ENCODE measurements at places on chromosomes 13 and 19.
A peak's percentile ranks its signal among the peaks of the same experiment; 100 is the strongest.

DNA sequence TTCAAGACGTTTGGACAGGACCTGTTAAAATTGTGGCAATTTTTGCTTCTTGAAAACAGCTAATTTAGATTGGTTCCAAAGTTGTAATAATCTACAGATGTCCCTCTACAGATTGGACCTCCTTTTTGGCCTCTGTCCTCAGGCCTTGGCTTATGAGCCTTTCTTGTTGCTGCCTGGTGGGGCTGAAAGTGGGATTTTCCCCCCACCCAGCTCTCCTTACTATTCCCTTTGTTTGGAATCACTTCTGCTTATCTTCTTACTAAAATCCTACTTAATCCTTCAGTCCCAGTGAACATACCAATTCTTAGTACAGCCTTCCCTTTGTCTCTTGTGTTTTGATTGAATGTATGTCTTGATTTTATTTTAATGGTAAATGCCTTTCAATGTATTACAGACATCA, 63.5 kb upstream of the TEX29 start:
- no peak for DNase-seq

DNA sequence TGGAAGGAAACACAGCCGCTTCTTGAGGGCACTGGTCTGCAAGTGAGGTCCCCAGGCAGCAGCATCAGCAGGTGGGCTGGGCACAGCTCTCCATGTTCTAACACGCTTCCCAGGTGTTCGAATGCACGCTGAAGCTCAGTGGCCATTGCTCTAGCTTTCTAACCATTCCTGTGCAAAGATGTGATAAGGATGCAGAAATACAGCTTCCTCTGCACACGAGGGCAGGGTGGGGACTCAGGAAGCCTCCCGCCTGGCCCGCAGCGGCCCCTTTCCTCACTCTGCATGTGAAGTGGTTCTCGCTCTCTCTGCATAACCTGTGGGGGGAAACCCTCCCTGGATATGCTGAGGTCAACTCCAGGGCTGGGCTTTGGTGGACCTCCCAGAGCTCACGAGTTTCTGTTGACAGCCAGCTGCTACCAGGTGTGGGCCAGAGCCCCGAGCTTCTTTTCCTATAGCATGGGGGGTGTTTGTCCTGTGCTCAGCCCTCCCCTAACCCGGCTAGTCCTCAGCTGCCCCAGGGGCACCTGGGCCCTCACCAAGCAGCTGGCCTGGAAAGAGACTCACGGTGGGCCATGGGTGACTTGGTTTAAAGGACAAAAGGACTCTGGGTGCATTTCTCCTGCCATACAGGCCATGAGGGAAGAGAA, 168.2 kb downstream of the TEX29 start:
- no peak for DNase-seq

DNA sequence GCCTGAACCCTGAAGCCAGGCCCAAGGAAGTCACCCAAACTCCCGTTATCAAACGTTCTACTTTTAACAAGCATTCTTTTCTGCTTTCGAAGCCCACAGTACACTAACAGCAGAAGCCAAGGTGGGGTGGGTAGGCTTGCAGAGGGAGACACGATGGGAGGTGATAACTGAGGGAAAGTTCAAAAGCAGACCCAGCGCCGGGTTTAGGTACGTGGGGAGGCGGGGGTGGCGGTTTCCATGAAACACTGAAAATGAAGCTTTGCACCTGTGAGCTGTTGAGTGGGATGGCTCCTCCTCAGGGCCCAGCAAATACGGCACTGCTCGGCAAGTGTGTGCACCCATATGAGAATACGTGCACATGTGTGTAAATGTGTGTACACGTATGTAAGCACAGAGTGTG, 49.8 kb downstream of the KLF2 start:
- no peak for DNase-seq

GRCh38 chr19:6287269-6287885, 7.6 kb upstream of the MLLT1 start:
- no peak for DNase-seq

DNA sequence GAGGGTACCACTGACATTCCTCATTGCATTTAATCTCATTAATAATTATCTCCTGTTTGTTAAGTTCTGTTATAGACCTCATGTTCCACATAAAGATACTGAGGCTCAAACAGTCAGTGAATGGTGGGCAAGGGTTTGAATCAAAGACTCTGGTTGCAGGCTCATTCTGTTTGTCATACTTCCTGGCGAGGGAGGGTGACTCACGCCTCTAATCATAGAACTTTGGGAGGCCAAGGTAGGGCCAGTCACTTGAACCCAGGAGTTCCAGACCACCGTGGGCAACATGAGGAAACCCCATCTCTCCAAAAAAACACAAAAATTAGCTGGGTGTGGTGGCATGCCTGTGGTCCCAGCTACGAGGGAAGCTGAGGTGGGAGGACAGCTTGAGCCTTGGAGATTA, 220.7 kb upstream of the MIR17HG start:
- no peak for DNase-seq

GRCh38 chr13:29008296-29008695, 188.2 kb downstream of the MTUS2 start:
- no peak for DNase-seq

DNA sequence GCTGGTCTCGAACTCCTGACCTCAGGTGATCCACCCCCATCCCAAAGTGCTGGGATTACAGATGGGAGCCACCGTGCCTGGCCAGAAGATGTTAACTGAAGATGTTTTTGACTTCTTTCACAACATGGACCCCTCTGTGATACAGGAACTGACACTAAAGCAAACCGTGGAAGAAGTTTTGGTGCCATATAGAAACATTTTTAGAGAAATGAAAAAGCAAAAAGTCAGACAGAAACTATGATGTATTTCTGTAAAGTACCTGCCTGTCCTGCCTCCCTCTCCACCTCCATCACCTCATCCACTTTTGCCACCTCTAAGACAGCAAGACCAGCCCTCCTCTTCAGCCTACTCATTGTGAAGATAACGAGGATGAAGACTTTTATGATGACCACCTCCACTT, 11.3 kb downstream of the FBXO27 start:
- no peak for DNase-seq

- DNase-seq: no peak
These were observed 3.3 kb downstream of the KHSRP start for GRCh38 chr19:6421075-6422014.

DNA sequence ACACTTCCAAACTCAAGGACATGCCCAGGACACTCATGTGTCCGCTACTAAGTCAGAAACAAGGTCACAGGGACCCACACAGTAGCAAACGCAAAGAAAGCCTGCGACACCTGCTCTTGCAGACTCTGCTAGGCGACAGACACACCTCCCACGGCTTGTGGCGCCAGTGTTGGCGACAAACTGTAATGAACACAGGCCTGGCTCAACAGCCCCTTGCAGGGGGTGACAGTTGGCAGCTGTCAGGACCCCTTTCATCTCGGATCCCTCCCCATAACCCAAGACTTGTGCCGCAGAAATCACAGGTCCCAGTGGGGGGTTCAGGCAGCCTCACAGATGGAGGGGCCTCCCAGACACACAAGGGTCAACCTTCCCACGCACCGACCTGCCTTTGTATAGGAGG, 364 bp downstream of the CKM start:
- DNase-seq: no peak

DNA sequence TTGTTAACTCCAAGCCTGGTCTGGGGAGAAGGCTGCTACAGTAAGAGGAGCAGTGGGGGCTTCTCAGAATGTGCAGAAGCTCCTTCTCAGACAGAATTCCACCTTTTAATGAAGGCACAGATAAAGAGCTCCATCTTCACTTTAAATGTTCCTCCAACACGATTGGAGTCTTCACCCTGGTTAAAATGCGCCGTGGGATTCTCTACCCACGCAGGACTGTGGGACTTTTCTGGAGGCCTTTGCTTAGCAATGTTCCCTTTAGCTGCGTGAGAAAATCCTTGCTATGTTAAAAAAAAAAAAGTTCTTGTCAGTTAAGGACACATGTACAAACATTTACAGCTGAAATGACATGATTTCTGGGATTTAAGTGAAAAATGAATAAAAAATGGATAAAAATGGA, 546.3 kb downstream of the MYO16 start:
- no peak for DNase-seq

DNA sequence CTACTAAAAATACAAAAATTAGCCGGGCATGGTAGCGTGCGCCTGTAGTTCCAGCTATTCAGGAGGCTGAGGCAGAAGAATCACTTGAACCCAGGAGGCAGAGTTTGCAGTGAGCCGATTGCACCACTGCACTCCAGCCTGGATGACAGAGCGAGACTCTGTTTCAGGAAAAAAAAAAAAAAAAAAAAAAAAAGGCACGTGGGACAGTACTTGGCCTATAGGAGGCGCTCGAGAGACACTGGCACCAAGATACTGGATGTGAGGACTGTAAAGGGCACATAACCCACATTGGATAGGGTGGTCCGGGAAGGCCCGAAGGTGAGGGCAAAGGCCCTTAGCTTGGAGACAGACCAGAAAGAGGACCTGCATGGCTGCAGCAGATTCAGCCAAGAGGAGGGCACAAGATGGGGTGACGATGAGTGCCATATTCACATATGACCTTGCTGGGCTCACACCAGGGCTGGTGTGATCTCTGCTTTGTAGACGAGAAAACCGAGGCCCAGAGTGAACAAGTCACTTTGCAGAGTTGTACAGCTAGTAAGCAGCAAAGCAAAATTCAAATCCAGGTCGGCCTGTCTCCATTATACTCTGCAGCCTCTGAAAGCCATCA, 89.4 kb downstream of the DPF1 start:
- DNase-seq: no peak

DNA sequence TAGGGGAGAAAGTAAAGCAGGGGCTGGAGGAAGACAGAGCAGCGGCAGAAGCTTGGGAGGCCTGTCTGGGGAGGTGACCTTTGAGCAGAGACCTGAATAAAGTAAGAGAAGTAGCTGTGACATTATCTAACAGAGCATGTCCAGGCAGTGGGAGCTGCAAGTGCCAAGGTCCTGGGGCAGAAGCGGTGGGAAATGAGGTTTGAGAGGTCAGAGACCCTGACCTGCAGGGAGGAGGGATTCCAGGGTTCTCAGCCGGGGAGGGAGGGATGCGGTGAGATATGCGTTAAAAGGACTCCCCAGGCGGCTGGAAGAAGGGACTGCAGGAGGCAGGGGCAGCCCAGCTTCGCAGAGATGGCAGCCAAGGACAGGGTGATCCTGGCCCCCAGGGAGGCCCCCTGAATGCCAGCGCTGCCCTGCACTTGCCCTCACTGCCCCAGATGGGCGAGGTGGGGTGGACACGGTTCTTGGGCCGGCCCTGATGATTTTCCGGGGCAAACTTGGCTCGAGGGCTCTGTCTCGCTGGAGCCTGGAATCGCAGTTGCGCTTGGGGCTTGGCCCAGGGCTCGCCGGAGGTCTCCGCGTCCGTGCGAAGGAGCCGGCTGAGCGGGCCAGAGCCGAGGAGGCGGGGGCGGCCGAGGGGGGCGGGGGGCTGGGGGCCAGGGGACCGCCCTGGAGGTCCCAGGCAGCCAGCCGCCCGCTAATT, 3.2 kb downstream of the CRLF1 start:
- DNase-seq: no peak

DNA sequence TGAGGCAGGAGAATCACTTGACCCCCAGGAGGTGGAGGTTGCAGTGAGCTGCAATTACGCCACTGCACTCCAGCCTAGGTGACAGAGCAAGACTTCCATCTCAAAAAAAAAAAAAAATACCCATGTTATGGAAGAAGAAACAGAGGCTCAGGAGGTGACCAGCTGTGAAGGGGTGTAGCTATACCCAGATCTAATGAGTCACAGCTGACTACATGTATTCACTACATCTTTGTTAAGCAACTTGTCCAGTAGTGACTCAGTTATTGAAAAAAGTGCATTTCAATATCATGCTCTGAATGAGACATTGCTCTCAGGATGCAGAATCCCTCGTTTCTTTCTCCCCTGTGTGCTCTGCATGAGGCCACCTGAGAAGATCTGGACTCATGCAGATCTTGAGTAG, 16.1 kb upstream of the SPART start:
- DNase-seq: peak; percentile 38

All from amniotic stem cell (primary cell).